ENCODE measurements at places on chromosomes 13 and 19.

- DNase-seq: no peak
Observed at GRCh38 chr13:39119422-39119821, 81.2 kb downstream of the NHLRC3 start.

- DNase-seq: no peak
Observed at GRCh38 chr13:25529425-25529824, 157.7 kb downstream of the ATP8A2 start.

- DNase-seq: no peak
Observed at GRCh38 chr19:43126720-43127119, 44.2 kb upstream of the PSG2 start.

DNA sequence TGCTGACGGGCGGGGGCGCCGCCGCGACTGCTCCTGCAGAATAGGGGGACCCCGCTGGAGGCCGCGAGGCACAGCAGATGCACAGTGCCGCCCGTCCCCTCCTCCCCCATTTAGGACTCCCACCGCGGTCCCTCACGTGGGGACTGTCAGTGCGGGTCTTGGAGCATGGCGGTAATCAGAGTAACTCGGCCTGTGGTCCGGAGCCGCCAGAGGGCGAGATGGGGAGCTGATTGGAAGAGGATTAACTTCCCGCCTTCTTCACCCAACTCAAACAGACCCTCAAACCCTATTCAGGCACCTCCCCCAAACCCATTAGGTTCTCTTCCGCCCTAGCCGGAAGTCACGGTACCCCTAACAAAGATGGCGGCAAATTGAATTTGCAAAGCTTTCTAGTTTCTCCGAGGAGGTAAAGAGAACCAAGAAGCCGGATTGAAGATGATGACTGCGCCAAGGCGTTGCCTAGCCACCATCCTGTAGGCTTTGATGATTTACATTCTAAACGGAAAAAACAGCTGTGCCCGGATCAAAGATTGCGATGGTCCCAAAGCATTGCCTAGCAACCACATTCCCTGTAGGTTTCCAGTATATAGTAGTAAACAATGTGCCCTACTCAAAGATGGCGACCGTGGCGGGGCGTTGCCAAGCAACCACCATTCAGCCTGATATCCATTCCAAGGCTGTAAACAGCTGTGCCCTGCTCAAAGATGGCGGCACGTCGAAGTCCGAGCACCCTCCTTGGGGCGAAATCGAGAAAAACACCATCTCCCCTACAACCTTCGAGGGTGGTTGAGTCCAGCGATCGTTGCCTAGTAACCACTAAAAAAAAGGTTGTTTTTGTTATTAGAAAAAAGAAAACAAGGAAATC lies at the start of gene FUZ:
Gene FUZ (minus strand): TSS at position 296 of the 865 bp plus-strand sequence. CDS start 186 bp downstream, at position 110.
- peak; percentile 75 for DNase-seq

DNA sequence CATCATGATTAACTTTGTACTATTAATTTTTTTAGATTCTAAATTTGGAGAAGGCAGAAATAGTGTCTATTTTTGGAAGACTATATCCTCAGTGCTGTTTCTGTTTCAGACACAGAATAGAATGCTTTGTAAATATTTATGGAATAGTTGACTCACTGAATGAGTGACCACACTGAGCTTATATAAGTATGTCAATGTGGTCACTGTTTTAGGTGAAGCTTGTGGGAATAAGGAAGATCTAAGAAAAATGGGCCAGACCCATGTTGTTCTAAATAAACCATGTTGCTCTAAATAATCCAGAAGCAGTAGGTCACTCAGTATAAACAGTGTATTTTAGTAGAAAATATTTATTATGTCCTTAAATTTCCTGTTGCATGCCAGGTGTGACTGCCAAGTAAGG lies 45.5 kb upstream of the DACH1 start:
- no peak for DNase-seq

GRCh38 chr13:110353339-110353977 lies 46.4 kb downstream of the COL4A2 start:
- DNase-seq: no peak

DNA sequence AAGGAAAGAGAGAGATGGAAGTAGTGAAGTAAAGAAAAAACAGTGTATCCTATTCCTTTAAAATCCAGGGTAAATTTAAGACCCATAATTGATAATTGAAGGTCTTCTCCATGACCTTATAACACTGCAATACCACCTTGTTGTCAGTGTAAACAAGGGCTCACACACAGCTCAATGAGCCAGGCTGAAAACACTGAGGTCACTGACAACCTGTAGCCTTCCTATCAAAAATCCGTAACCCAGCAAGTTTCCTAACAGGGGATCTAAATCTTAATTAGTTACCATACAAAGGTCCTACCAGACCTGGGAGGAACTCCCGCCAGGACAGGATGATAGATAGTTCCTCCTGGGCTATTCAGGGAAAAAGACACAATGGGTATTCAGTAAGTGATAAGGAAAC lies 1677.1 kb downstream of the OLFM4 start:
- no peak for DNase-seq

- DNase-seq: no peak
Observed at GRCh38 chr13:53191091-53191490, 162.5 kb downstream of the OLFM4 start.

- no peak for DNase-seq
Observed at GRCh38 chr13:87129602-87130300, 541.4 kb upstream of the SLITRK5 start.

DNA sequence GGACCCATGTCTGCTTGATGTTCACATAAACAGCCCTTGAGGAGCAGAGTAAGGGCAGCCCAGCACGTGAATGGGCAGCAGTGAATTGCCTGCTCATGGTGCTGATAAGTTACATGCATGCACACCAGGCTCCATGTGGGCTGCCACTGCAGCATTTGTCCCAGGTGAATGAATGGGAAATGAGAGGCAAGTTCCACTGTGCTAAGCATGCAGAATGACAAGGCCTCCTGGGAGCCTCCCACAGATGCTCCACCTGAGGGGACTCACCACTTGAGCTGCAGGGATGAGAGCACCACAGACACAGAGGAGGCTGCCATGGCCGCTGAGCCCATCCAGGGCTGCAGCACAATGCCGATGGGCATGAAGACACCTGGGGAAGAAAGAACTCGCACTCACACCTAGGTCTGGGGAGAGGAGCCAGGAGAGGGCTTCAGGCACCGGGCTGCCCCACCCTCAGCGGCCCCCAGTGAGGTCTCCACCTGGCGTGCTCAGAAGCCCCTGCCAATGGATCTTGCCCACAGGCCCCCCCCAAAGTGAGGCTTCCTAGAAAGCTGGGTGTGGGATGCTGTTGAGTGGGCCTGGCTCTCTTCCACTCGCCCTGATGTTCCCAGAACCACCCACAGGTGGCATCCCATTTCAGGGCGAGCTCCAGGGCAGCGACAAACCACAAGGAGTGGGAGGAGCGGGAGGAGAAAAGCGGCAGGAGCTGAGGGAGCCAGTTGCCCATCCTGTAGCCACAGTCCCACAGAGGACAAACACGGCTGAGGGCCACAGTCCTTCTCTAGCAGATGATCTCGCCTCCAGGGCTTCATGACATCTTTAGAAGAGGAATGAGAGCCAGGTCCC lies 73.8 kb downstream of the CCDC70 start:
- no peak for DNase-seq

GRCh38 chr13:100544866-100545683 lies 43.5 kb downstream of the GGACT start:
- no peak for DNase-seq

GRCh38 chr13:99829593-99830239 lies 141.9 kb downstream of the ZIC5 start:
- no peak for DNase-seq

- no peak for DNase-seq
Observed at GRCh38 chr13:73898899-73899298, 235.3 kb downstream of the KLF12 start.

DNA sequence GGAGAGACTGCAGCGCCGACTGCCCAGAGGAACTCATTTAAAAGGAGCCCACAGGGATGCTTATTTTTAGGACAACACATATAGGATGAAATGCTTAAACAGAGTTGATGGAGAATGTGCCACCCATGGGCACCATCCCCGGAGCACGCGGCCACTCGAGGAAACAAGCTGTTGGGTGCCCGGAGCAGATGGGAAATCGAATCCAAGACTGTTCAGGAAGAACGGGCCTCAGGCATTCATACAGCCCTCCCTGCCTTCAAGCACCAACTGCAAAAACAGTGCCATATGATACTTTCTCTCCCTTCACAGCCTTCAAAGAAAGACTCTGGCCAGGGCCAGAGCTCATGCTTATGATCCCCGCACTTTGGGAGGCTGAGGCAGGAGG lies 40.2 kb downstream of the RAB20 start:
- no peak for DNase-seq

GRCh38 chr13:48304143-48304876 lies 759 bp downstream of the RB1 start:
- DNase-seq: no peak

DNA sequence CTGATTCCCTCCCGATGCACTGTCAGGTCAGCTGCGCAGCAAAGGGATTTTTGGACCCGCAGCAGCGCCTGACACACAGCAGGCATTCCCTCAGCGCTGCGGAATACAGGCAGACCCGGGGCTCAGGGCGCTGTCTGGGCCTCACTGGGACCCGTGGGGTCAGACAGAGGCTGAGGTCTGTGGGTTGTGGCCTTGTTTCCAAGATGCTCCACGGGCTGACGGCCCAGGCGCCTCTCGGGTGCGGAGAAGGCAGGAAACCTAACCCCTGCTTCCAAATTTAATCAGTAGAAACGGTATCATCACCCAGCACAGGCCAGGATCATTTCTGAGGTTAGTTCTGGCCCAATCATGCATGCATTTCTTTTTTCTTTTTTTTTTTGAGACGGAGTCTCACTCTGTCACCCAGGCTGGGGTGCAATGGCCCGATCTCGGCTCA lies 686 bp upstream of the RNF126 start:
- DNase-seq: no peak

GRCh38 chr13:99018418-99019180 lies 40.7 kb upstream of the DOCK9 start:
- no peak for DNase-seq
